ENCODE measurements at places on chromosomes 7 and 10. TPM values are rescaled to one million over a fixed set of nuclear protein-coding genes. Genes with fewer than 3 reads are reported as not detected.

- no peak for DNase-seq
Measured at GRCh38 chr7:75559355-75559975, 67.3 kb downstream of the SPDYE5 start.

- DNase-seq: no peak
Measured at GRCh38 chr10:71435571-71436267, 39.0 kb downstream of the CDH23 start.

Gene DDX50
- 61.6 TPM for total RNA-seq

DNA sequence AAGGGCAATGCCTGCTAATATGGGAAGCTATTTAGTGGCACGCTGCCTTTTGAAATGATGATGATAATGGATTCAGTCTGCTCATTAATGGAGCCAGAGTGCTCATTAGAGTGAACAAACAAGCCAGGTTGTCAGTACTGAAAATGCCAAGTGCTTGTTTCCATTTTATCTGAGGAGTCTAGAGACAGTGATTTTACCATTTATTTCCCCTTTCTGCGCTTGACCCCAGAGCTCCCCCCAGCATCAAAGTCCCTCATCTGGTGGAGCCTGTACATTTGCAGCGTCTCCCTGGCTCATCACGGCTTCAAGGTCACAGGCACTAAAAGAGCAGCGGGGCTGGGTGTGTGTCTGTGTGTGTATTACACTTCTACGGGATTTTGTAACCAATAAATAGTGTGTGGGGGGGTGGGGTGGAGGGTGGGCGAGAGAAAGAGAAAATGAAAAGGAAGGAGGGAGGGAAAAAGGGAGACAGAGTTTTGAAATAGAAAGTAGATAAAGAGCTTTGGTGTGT is 553.8 kb downstream of the TFEC start:
- no peak for DNase-seq

DNA sequence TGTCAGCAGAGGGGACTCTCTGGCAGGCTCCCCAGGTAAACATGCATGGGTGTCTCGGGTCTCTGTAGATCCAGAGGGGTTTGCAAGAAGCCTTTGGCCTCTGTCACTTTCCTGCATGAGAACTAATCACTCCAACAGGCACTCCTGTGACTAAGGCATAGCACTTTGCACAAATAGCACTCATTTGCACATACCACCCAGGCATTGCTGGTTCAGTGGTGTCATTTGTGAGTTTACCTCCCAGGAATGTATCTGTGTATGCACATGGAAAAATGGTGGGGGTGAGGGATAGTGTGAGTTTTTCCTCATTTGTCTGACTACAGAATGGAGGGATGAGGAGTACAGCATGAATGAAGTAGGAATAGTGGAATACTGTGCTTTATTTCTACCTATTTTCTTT is 39.5 kb downstream of the CNNM1 start:
- no peak for DNase-seq

Gene GPC2
- total RNA-seq: 5.3 TPM

DNA sequence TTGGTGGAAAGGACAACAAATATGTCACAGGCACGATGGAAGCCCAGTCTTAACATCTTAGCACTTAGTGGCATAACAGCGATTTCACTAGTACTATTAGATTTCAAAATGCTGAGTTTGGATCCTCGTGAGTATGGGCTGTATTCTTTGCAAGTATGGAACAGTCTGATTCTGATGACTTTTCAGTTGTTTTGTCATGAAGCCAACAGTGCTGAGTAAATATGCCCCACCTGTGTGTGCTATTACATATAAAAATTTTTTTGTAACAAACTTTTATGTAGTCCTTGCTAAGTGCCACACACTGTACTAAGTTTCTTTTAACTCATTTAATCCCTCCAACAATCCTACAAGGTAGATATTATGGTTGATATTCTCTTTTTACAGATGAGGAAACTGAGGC is 30.8 kb downstream of the MTURN start:
- no peak for DNase-seq

Gene CTNNA3
- 0.30 TPM for total RNA-seq

DNA sequence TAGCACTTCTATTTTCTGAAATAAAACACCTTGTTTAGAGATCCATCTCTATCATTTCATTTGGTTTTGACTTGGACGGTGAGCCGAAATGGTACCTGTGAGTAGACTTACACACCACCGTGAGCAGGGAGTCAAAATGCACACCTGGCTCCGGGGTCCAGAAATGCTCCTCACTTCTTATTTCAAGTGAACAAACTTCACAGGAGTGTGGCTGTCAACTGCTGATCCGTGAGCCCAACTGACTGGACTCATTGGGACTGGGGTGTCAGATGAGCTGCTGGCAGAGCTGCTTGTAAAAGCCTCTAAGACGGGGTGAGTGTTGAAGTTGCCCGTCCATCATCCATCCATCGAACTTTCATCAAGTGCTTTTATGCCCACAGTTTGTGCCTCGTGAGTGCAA is 435.5 kb downstream of the GLRX3 start:
- DNase-seq: no peak

Gene SPDYE16
- total RNA-seq: 0.18 TPM

GRCh38 chr10:77756319-77757232 is 119.0 kb upstream of the KCNMA1 start:
- peak; percentile 57 for DNase-seq

GRCh38 chr10:36116731-36117130 is 474.6 kb upstream of the FZD8 start:
- no peak for DNase-seq

- no peak for DNase-seq
Measured at GRCh38 chr10:85611746-85612377, 754.7 kb downstream of the GRID1 start.

DNA sequence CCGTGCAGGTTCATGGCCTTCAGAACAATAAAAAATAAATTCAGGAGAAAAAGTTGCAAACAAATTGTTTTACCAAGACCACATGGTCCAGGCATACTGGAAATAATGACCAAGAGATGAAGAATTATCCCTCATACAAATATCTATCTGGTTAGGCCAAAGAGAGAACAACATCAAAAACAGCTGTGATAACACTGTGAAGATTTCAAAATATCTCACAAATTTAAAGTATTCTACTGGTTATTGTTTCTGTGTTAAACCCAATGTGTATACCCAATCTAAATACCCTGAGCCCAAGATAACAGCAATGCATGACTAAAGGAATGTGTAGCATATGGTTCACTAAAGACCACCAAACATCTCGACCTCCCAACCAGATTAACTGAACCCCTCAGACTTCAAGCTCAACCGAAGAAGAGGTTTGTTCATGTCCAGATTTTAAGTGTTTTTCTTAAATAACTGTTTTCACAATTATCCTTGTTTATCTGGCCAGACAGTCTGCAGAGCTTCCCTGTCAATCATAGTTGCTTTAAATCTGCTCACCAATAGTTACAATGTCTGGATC is 10.9 kb downstream of the OR9A2 start:
- DNase-seq: no peak

DNA sequence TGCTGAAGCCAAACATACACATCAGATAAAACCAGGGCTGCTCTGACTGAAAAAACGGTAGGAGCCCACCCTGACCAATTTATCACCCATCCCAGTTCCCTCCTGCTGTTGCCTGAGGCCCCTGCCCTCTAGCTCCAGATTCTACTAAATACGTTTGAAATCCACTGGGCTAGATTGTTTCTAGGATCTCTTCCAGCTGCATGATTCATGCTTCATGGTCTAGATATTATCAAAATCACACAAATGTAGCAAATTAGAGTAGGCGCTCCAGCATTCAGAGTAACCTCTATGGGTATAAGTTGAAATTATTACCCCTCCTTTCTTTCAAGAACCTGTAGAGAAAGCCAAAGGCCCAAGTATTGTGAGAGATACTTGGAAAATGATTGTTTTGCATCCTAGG is 151.2 kb upstream of the FAM13C start:
- DNase-seq: no peak

- no peak for DNase-seq
Measured at GRCh38 chr10:51585742-51586141, 113.7 kb downstream of the CSTF2T start.

- DNase-seq: no peak
Measured at GRCh38 chr10:31399171-31399570, 80.2 kb downstream of the ZEB1 start.

DNA sequence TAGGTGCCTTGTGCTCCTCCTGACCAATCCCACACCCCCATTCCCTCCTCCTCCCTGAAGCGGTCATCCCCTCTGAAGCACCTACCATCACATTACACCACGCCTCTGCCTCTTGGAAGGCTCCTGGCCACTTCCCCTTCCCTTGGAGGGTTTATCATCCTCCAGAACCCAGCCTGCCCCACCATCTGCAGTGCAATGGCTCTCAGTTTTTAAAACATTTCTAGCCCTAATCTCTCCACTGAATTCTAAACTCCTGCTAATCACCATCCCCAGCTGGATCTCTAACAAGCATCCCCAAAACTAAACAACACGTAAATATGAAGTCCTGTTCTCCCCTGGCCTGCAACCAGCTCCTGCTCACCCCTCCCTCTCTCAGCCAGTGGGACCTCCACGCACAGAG is 70.6 kb downstream of the PIP4K2A start:
- DNase-seq: no peak

- peak; percentile 49 for DNase-seq
Measured at GRCh38 chr7:101172005-101172853, 6.9 kb upstream of the VGF start.

DNA sequence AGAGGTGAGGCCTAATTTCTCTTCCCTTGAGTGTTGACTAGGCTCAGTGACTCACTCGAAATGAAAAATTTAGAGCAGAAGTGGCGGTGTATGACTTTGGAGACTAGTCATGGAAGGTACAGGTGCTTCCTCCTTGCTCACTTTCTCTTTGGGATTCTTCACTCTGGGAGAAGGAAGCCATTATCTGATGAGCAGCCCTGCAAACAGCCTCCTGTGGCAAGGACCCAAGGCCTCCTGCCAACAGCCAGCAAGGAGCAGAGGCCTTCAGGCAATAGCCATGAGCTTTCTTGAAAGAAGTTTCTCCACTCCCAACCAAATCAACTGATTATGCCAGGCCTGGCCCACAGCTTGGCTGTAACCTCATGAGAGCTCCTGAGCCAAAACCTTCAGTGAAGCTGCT is 369.6 kb upstream of the VWC2 start:
- DNase-seq: no peak

DNA sequence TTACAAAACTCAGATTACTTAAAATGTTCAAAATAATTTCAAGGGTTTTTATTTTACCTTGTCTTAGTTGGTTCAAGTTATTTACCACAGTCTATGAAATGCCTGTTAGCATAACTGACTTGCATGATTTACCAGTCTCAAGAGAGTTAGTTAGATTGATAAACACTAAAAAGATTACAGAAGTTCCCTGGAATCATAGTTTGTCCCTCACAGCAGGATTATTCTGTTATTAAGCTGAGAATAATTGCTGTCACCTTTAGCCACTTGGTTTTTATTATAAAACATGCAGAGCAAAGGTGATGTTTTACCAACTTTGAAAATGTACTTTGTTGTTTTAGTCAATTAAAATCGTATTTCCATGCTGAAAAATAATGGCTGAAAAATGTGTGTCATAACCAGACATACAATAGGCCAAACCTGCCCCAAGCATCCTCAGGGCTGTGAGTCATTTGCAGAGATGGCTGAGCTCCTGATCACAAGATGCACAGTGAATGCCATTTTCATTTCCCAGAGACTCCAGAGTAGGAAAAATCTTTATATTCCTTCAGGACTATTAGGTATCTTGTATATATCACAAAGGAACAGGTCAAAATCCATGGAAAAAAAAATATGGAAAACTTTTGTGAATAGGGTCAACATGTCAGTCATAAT is 87.8 kb upstream of the DKK1 start:
- no peak for DNase-seq

DNA sequence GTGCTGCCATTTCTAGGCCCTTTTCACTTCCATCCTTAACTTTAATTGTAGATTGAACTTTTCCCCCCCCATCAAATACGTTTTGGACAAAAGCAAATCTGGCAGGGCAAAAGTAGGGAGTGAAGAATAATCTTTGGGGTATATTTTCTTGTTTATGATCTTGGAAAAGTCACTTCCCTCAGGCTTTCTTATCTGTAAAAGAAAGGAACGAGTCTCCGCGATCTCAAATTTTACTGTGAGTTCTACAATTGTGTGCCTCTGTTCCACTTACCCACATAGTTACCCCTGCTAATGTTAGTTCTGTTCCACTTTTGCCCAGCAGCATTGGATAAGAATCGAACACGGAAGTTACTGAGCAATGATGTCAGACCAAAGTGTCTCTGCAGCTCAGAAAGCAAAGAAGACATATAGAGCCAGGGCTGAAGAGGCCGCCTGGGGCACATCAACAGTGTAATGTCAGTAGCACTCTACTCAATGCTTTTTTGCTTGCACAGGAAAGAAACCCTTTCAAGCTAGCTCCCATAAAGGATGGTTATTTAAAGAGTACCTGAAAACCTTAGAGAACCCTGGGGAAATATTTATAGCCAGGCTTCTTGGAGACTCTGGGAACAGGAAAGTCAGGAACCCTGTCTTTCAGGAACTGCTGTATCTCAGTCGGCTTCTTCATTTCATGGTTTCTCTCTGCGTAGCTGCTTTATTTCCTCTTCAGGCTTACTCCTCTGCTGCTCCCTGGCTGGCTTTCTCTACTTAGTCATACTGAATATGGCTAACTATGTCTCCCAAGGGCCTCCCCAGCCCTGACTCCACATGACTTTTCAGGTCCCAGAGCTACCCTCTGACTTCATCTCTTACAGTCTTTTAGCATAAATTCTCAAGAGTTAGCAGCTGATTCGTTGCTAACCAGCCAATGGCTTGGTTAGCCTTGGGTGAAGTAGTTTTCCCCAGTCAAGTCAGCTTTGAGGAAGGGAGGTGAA is 123.7 kb upstream of the FAM3C start:
- DNase-seq: peak; percentile 13

GRCh38 chr7:39921506-39922175 is 28.4 kb upstream of the CDK13 start:
- no peak for DNase-seq

Gene DKK1
- total RNA-seq: not detected

Gene RPS24
- total RNA-seq: 2,145 TPM

GRCh38 chr7:70380421-70381015 is 751.4 kb upstream of the GALNT17 start:
- DNase-seq: no peak

Gene CPN1
- not detected for total RNA-seq

GRCh38 chr7:42292991-42293521 is 56.0 kb upstream of the GLI3 start:
- no peak for DNase-seq
